ENCODE measurements at places on chromosomes 6 and 20. TPM values are rescaled to one million over a fixed set of nuclear protein-coding genes. Genes with fewer than 3 reads are reported as not detected.

DNA sequence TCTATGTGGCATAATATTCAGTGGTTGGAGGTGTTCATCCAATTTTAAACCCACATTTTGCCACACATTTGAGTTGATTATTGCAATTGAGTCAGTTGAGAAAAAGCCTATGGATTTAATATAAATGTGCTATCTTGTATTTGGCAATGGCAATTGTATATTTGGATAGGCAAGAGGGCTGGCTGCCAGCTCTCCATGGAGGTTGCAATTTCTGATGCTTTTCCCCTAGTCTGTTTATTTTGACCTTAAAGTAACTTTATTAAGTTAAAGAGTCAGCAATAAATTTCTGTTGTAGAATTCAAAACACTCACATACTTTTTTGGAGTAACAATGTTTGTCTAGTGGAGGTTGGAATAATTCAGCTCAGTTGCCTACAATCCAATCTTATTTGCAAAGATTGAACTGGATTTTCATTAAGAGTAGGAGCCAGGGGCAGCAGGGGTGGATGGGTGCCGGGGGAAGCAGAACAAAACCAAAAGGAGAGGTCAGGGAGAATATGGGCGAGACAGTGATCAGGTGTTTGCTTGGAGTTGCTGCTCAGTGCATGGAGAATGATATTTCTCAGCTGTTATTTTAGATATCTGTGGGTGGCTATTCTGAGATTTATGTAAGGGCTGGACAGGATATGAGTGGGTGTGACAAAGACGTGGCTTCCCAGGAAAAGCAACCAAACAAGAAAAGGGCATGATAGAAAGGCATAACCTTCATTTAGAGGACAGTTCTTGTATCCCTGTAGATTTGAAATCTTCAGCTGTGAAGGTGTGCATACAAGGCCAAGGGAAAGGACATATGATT, 163.0 kb downstream of the HDGFL1 start:
- DNase-seq: no peak
- H3K27ac ChIP-seq: no peak overlapping the region
- H3K4me3 ChIP-seq: no peak overlapping the region
- H3K27me3 ChIP-seq: no peaks in the 10 kb centered on the region
- H3K4me1 ChIP-seq: no peaks in the 10 kb centered on the region
- no peaks in the 10 kb centered on the region for H3K36me3 ChIP-seq

GRCh38 chr6:89786970-89787369, 32.6 kb downstream of the MDN1 start:
- no peak for DNase-seq
- no peaks in the 10 kb centered on the region for H3K27me3 ChIP-seq
- H3K4me3 ChIP-seq: no peak overlapping the region
- H3K36me3 ChIP-seq: peaks cover 25% of the 10 kb centered on the region

DNA sequence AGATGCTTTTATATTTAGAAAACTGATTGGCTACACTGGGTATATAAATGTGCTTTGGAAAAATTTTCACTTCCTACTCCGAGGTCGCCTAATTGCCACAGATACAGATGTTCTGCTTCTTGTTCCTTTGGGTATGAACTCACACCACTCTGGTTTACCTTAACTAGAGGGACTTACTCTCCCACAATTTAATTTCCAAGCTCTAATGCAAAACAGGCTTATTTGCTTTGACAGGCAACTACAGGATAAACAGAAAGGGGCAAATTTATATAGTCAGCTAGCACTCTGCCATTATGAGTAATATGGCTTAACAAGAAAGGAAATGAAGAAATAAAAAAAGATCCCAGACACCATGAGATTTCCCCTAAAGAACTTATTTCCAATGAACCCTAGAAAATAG, 156.9 kb upstream of the ZFP64 start:
- H3K4me1 ChIP-seq: no peaks in the 10 kb centered on the region
- no peaks in the 10 kb centered on the region for H3K36me3 ChIP-seq
- H3K4me3 ChIP-seq: no peak overlapping the region
- H3K27me3 ChIP-seq: peaks cover 74% of the 10 kb centered on the region

DNA sequence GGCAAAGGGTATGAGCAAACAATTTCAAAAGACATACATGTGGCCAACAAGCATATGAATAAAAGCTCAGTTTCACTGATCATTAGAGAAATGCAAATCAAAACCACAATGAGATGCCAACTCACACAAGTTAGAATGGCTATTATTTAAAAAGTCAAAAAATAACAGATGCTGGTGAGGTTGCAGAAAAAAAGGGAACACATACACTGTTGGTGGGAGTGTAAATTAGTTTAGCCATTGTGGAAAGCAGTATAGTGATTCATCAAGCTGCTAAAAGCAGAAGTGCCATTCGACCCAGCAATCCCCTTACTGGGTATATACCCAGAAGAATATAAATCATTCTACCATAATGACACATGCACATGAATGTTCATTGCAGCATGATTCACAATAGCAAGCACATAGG, 6.7 kb upstream of the KHDC1L start:
- H3K27ac ChIP-seq: no peak overlapping the region
- no peaks in the 10 kb centered on the region for H3K4me1 ChIP-seq
- no peak for DNase-seq
- H3K4me3 ChIP-seq: no peak overlapping the region
- no peaks in the 10 kb centered on the region for H3K27me3 ChIP-seq
- H3K36me3 ChIP-seq: no peaks in the 10 kb centered on the region

DNA sequence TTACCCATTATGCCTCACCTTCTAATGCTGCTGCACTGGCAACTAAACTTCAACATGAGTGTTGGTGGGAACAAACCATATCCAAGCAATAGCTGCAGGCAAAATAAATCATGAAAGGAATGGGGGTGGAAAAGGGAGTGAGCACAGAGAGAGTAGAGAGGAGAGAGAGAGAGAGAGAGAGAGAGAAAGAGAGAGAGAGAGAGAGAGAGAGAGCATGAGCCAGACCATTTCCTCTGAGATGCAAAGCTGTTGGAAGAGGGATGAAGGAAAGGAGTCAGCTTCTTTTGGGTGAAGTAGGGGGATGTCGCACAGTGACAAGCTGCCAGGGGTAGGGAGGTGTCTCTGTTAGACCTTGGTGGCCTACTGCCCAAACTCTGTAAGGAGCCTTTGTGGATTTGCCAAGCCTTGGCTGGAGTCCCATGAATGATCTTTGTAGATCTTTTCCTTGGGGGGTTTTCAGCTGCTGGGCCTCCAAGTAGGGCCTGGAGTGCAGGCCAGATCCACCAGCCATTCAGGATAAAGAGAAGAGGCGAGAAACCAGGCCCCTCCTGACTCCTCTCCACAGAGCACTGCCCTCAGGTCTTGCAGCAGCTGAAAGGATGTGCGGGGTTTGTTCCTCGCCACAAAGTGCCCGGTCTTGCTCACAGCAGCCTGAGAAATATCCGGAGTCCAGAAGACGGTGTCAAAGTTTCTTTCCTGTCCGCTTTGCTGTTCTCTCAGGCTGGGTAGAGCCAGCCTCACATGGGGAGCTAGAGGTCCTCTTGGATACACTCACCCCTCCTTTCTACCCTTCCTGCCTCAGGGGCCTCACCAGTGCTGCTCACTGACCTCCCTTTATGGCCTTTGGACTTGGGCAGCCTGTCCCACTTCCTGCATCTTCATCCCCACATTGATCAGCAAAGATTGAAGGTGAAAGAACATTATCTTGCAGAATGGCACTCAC, 17.8 kb downstream of the BTBD3 start:
- H3K4me3 ChIP-seq: no peak overlapping the region
- DNase-seq: no peak
- H3K27me3 ChIP-seq: no peaks in the 10 kb centered on the region
- H3K27ac ChIP-seq: no peak overlapping the region

GRCh38 chr6:87763276-87763675, 61.2 kb upstream of the AKIRIN2 start:
- H3K27me3 ChIP-seq: no peaks in the 10 kb centered on the region
- H3K27ac ChIP-seq: no peak overlapping the region
- no peaks in the 10 kb centered on the region for H3K36me3 ChIP-seq
- no peak overlapping the region for H3K4me3 ChIP-seq
- no peak for DNase-seq

DNA sequence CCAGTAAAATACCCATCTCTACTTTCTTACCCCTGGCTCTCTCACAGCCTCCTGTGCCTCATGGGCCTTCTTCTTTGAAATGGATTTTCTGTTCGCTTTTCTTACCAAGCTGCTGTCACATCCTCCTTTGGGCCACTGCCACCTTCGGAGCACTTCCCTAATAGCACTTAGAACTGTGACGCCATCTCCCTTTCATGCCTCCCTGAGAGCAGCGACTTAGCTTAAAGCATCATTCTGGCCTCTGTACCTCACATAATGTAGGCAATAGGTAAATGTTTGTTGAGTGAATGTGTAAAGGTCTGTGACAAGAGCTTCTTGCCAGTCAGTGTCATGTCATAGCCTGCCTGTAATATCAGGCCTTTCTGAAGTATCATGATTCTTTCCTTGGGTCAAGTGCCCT, 78.8 kb downstream of the ADGRG6 start:
- H3K4me1 ChIP-seq: peaks cover 28% of the 10 kb centered on the region
- no peak overlapping the region for H3K27ac ChIP-seq
- no peaks in the 10 kb centered on the region for H3K27me3 ChIP-seq
- no peak overlapping the region for H3K4me3 ChIP-seq
- peaks cover 8% of the 10 kb centered on the region for H3K36me3 ChIP-seq

- peaks cover 18% of the 10 kb centered on the region for H3K4me1 ChIP-seq
- no peaks in the 10 kb centered on the region for H3K36me3 ChIP-seq
- H3K4me3 ChIP-seq: peak overlapping the region; percentile 52
- H3K27me3 ChIP-seq: no peaks in the 10 kb centered on the region
Observed at GRCh38 chr6:144264270-144265060, 20.7 kb upstream of the UTRN start.

DNA sequence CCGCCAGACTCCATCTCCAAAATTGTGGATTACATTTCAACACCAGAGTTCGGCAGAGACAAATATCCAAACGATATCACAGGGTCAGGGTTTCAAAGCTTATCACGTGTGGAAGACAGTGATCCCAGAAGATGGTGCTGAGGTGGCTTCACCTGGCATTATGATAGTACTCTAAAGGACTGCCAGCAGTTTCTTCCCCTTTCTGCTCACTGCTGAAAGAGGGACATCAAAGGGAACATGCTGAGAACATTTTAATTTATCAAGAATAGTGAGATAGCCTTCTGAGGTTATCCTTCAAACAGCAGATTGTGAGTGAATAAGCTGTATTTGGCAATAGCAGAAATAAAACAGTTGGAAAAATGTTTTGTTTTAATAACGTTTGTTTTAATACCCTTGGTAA, 79.7 kb downstream of the FIG4 start:
- no peaks in the 10 kb centered on the region for H3K27me3 ChIP-seq
- DNase-seq: no peak
- peaks cover 24% of the 10 kb centered on the region for H3K4me1 ChIP-seq
- H3K36me3 ChIP-seq: peaks cover 5% of the 10 kb centered on the region
- no peak overlapping the region for H3K27ac ChIP-seq

- H3K27ac ChIP-seq: no peak overlapping the region
- H3K4me3 ChIP-seq: peak overlapping the region; percentile 41
- peaks cover 18% of the 10 kb centered on the region for H3K27me3 ChIP-seq
- H3K36me3 ChIP-seq: no peaks in the 10 kb centered on the region
- H3K4me1 ChIP-seq: no peaks in the 10 kb centered on the region
Observed at GRCh38 chr6:170459451-170459850, 93.7 kb downstream of the PSMB1 start.

GRCh38 chr20:59051666-59052185, 9.1 kb upstream of the PRELID3B start:
- H3K27ac ChIP-seq: no peak overlapping the region
- peaks cover 96% of the 10 kb centered on the region for H3K27me3 ChIP-seq
- peaks cover 10% of the 10 kb centered on the region for H3K4me1 ChIP-seq
- H3K4me3 ChIP-seq: no peak overlapping the region
- no peaks in the 10 kb centered on the region for H3K36me3 ChIP-seq
- no peak for DNase-seq

DNA sequence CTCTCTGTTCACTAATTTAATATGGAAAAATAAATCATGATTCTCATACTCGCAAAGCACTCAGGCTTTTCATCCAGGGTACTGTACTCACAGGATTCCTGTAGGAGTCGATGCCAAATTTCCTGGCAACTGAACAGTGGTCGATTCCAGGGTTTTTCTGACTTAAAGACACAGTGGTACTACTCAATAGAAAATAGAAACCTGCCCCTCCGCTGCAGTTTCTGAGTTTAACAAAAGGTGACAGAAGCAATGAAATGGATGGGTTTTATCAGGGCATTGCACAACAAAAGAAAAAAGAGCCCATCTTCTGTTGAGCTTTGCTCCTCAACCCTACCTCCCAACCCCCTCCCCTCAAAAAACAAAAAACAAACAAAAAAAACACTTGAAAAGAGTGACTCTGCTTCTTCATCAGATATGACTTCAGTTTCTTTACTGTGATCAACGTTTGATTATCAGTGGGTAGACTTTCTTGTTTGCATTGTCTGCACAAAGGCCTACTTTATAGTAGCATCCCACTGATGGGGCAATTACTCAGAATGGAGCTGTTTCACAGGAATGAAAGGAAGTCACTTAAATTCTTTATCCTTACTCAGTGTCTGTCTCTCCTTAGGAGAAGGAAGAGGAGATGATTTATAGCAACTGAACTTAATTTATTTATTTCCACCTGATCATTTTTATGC, 96.2 kb upstream of the FOXO3 start:
- no peaks in the 10 kb centered on the region for H3K4me1 ChIP-seq
- DNase-seq: no peak
- no peaks in the 10 kb centered on the region for H3K27me3 ChIP-seq
- no peak overlapping the region for H3K4me3 ChIP-seq
- H3K36me3 ChIP-seq: no peaks in the 10 kb centered on the region

DNA sequence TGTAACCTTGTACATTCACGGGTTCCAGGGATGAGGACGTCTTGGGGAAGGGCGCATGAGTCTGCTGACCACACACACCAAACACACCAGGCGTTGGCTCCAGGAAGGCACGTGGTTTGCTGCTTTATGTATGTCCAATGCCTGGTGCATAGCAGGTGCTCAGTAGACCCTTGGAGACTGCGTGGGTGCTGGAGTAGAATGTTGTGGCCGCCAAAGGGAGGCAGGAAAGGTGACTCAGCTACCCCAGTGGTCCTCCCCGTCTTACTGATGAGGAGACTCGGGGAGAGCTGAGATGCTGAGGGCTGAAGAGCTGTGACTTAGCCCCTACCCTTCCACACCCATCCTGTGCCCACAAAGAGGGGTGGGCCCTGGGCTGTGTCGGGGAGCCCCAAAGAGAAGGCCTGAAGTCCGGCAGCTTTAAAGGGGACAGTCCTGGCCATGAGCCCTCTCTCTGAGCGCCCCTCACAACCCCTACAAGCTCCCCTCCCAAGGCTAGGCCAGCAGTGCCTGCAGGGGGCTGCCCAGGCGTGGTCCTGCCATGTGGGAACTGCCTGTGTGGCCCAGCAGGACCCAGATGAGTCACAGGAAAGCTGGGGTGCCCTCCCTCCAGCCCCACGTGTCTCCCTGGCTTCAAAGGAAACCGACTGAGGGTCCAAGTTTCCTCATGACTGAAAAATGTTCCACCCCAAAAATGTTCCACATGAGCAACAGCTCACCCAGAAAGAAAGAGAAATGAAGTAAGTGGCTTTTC, 28.0 kb upstream of the PTGIS start:
- peaks cover 55% of the 10 kb centered on the region for H3K4me1 ChIP-seq
- H3K27me3 ChIP-seq: no peaks in the 10 kb centered on the region
- no peak for DNase-seq

- peaks cover 56% of the 10 kb centered on the region for H3K36me3 ChIP-seq
- no peaks in the 10 kb centered on the region for H3K27me3 ChIP-seq
- H3K4me1 ChIP-seq: peaks cover 36% of the 10 kb centered on the region
- no peak overlapping the region for H3K27ac ChIP-seq
- H3K4me3 ChIP-seq: no peak overlapping the region
- DNase-seq: no peak
Observed at GRCh38 chr6:30676660-30677285, 4.0 kb upstream of the DHX16 start.

GRCh38 chr6:52049252-52050050, 38.0 kb downstream of the PKHD1 start:
- no peaks in the 10 kb centered on the region for H3K4me1 ChIP-seq
- peaks cover 43% of the 10 kb centered on the region for H3K36me3 ChIP-seq
- no peak overlapping the region for H3K27ac ChIP-seq
- H3K27me3 ChIP-seq: no peaks in the 10 kb centered on the region
- peak; percentile 16 for DNase-seq

Gene KIFC1
- total RNA-seq: 105 TPM

Gene PCK1
- total RNA-seq: 0.19 TPM
